ENCODE measurements at places on chromosomes 12 and 14.

- DNase-seq = peak; percentile 82
Observed at GRCh38 chr14:52033101-52033642, 35.7 kb downstream of the NID2 start.

DNA sequence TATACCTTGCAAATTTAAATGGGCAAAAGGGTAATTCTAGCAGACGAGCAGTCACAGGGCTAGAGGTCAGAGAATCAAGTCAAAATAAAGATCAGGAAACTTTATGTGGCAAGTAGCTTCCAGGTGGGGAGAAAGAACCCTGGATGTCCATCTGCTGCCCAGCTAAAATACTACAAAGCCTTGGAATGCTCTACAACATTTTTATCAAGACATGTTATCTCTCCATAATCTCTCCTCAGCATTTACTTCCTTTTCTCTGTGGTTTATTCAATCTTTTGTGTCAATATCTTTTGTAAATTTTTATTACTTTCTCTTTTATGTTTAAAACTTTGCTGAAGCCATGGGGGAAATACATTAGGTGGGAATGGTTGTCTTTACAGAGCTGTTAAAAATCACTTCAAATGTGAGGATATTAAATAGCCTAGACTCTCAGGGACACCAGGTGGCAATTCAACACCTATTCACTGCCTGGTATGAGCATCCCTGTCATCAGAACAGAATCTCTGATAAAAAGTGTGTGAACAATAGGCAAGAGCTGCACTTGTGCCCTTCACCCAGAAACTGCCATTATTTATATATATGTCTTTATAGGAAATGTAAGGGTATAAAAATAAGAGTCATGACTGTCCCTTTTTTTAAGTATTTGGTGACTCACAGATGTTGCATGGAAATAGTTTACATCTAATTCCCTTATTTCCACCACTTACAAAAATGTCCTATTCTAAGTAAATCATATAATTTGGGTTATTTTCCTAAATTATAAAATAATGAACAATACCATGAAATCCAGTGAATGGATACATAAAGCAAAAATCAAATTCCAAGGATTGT is 152.9 kb downstream of the EPS8 start:
- no peak for DNase-seq

DNA sequence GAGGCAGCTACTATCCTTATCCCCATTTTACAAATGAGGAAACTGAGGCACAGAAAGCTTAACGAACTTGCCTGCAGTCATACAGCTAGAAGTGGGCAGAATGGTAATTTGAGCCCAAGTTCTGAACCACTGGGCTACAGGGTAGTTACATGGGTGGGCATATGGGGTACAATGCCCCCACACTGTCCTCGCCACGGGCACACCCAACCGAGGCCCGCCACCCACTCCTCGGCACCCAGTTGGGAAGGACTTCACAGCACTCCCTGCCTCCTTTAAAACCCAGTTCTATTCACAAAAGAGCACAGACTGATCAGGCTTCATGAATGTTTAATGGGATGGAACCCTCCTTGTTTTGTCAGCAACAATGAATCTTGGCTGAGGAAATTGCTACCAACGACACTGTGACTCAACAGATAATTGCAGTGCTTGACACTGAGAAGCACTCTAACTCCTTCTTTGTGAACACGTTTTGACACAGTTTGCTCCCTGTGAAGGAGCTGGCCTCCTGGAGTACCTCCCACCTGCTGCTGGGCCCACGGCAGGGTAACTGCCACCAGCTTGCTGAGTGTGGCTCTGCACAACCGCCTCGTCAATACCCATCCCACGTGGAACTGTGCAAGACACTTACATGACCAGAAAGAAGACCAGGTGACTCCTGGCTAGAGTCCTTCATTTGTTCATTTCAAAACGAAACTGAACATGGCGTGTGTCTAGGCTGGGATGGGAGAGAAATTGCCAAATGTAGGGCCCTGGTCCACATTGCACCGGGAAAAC is 63.5 kb downstream of the CLMN start:
- no peak for DNase-seq

DNA sequence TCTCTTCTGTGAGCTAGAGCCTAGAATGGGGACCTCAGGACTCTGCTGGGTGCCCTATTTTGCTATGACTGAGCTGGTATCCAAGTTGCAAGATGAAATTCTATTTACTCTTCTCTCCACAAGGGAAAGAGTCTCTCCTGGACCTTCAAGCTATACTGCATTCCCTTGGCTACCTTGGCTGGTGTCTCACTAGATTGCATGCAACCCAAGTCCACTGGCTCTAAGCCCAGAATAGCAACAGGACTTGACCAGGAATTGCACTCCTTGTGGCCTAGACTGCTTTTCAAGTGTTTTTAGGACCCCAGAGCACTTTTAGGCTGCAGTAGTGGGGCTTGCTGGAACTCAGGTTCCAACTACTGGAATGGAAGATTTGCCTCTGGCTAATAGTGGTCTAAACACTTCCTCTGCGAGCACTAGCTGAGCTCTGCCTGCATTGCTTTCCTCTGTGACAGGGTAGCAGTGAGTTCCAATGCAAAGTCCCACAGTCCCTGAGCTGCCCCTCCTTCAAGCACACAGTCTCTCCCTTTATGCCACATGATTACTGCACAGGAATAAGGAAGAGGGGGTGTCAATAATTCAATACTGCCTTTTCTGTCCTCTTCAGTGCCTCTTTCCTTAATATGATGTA is 1009.1 kb upstream of the FLRT2 start:
- peak; percentile 42 for DNase-seq

GRCh38 chr12:65784289-65785015 is 39.8 kb upstream of the HMGA2 start:
- DNase-seq = no peak

DNA sequence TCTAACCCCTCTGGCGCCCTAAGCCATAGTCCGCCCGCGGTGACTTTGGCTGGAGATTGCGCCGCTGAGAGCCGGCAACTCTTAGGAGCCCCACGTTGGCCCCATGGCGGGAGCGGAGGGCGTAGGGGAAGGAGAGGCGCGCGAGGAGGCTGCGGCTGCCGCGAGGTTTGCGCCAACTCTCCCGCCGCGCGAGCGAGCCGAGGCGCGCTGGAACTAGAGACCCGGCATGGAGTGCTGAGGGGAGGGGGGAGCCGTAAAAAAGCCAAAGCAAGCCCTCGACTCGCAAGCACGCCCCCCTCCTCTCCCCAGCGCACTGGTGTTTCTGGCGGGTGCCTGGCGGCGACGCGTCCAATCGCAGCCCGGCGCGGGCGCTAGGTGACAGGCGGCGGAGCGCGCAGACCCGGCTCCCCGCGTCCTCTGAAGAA is at the start of gene SYT10:
Gene SYT10, minus strand, starts transcription at position 233 of the 425 bp plus-strand sequence. CDS start 297 bp downstream, outside the sequence.
- no peak for DNase-seq

- DNase-seq = no peak
Observed at GRCh38 chr12:104703372-104703771, 246.6 kb downstream of the CHST11 start.

DNA sequence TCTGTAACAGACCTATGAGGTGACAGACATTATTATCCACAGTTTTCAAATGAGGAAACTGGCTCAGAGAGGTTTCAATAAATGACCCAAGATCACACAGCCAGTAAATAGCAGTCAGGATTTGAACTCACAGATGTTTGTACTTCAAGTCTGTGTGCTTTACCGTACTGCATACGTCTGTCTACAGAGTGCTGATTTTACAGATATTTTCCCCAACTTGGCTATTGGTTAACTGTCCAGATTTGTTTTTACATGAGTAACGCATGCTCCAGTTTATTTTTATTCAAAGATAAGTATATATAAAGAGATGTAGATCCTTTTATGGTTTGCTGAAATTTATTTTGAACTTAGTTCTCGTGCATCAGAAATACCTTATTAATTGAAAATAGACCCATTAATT is 65.7 kb upstream of the SLC38A2 start:
- no peak for DNase-seq

DNA sequence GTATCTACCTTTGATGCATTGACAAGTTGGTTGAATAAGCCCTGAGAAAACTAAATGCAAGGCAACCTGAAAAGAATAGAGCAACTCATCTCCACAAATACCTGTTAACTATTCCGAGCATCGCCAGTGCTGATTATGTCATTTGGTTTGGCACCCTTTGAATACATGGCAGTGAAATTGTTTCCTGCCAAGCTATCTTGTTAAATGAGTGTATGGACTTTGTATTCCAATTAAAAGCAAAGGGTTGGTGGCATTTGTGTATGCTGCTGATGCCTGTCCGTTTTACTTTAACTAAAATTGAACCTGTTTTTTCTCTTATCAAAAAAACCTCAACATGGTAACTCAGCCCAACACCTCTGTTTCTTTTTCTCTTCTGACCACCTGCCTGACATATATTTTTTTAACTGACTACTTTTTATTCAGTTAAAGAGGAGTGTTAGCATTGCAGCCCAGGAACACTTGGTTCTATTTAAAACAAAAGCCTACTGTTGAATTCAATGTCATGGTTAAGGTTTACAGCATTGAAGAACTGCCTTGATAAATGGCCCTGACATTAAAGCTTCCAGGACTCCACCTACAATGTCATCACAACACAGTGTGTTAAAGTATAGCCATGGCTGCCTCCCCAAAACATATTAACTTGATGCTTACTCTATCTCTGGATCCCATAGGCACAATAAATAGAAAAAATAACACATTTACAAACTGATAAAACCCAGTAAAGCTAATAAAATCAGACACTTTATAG is 838.3 kb upstream of the NOVA1 start:
- DNase-seq = no peak

DNA sequence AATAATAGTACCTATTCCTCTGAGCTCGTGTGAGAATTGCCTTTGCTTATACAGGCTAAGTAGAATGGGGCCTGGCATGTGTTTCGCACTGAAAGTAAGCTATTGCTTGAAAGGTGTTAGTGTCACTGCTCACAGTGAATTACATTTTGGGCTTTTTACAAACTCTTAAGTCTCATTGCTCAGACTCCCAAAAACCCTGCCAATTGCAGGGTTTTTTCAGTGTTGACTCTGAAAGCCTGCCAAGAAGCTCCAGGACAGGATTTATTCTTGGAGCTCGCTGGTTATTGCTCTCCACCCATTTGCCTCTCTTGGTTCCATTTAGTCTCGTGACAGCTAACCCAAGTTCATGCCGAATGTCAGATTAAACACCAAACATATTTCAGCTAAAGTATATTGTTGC is 39.8 kb downstream of the NOPCHAP1 start:
- peak; percentile 46 for DNase-seq

DNA sequence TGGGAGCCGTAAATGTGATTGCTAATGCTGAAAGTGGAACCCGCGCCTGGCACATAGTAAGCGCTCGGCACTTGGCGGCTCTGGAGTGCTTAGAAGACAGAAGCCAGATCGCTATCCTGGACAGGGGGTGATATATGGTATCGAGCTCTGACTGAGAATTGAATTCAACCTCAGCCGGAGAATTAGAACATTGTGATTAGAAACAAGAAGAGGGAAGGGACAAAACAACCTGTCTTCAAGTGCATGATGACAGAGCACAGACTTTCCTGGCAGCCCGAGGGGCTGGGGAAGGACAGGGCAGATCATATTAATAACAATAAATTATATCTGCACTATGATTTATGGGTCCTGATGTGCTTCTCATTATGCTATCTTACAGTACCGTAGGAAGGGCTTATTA is 66.9 kb upstream of the TBX3 start:
- DNase-seq = no peak

DNA sequence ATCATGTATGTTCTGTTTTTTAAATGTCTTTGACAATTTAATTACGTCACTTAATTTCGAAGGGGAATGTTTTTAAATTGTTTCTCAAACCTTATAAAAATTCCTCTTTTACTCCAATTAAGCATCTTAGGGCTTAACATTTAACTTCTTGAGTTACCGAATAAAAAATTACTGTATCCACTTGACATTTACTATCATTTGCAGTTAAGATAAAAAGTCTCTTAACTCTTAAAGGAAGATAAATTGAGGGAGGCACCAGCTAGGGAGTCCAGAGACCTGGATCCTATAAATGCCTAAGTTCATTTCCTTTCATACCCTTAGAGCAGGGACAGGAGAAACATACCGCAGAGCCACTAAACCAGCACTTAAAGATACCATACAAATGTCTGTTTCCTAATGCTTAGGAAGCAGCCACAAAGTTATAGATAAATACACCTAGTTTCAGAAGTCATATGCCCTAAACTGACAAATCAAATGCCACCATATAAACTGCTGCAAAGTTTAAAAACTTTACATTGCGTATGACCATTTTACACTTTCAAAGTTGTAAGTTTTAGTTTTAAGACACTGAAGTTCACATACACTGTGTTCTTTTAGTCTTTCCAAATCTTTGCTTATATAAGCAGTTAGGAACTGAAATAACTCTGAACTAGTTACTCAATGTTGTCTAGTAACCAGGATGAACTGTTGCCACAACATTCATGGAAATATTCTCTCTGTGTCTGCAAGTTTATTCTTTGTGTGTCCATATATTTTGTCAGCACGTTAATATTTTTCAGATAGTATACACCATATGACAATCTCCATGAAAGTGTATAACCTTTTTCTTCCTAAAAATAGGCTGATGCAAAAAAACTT is 71.2 kb downstream of the GALNT4 start:
- peak; percentile 67 for DNase-seq

GRCh38 chr12:26017484-26018211 is 59.2 kb downstream of the RASSF8 start:
- DNase-seq = peak; percentile 45
